ENCODE measurements at places on chromosomes 13 and 19.

- ATAC-seq, result no peak
Observed at GRCh38 chr13:76887076-76887563, 915 bp upstream of the KCTD12 start.

GRCh38 chr13:37109051-37109678 is 3.7 kb upstream of the CSNK1A1L start:
- ATAC-seq, result no peak

DNA sequence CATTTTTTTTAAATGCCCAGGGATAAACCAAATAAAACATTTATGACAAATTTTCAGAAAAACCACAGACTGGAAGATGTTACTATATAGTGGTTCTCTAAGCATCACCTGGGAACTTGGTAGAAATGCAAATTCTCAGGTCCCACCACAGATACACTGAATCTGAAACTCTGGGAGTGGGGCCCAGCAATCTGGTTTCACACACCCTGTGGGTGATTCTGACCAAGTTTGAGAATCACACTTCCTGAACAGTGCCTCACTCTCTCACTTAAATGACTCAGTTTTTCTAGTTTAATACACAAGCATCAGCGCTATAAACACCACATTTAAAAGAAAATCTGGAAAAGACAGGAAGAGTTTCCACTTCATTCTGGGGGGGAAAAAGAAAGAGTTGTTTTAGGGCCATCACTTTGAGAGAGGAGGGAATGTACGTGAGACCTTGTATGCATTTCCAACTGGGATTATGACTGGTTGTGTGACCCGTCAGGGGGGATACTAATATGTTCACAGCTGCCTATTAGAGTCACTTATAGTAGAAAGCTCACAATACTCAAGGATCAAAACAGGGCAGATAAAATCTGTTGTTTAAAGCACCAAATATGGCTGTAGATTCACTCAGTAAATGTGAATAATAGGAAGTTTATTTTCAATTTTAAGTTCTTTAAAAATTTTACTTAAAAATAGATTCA is 567.7 kb downstream of the GPC6 start:
- no peak for ATAC-seq

DNA sequence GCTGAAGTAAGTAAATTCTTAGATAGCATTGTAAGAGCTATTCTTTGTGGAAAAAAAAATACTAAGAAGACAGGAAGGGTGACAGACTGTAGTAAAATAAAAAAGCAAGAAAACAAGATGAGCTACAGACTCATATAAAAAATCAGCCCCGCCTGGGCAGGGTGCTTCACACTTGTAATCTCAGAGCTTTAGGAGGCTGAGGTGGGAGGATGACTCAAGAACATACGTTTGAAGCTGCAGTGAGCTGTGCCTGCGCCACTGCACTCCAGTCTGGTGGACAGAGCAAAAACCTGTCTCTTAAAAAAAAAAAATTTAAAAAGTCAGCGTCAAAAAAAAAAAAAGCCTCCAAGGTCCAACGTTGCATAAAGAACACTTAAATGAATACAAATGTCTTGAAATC is 102.1 kb downstream of the VWA8 start:
- no peak for ATAC-seq

GRCh38 chr13:39284801-39285388 is 246.6 kb downstream of the NHLRC3 start:
- ATAC-seq, result no peak
